Heart right ventricle (tissue), 16 donors: ENCODE measurements at places on chromosomes 2 and 18.
A peak's percentile ranks its signal among the peaks of the same experiment; 100 is the strongest.

GRCh38 chr2:12831016-12831415 is 114.3 kb downstream of the TRIB2 start:
- no peak for DNase-seq
- H3K27me3 ChIP-seq, result no peaks in the 10 kb centered on the region
- no peaks in the 10 kb centered on the region for H3K36me3 ChIP-seq
- H3K4me3 ChIP-seq, result no peak overlapping the region

DNA sequence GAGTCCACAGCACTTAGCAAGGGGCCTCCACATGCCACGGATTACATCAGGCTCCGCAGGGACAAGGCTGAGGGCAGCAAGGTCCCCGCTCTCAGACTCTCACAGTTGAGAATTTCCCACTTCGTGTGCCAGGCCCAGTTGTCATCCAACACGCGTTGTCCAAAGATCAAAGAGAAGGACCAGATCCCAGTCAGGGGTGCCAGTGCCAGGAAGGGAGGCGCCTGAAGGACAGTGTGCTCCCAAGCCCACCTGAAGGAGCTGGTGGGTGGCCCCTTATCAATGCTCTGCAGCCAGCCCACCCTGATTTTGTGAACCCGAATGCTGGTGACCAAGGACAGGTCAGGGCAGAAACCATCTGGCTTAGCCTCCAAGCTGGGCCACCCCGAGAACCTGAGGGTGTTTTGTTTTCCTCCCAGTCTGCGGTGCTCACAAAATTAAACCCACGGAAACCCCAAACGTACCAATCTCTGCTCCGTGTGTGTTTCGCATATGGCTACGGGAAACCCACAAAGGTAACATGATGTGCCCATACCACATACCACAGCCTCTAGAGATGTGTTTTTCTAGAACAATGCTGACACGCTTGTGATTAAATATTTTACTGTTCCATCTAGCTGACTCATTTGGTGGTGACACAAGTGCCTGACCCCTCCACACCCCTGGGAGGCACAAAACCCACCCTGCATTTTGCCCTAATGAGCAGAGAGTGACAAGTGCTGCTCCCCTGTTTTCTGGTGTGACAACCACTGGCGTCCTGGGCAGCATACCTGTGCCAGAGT is 24.5 kb downstream of the CRACDL start:
- H3K36me3 ChIP-seq, result no peaks in the 10 kb centered on the region
- DNase-seq, result no peak
- no peak overlapping the region for H3K27ac ChIP-seq
- H3K4me1 ChIP-seq, result peaks cover 11% of the 10 kb centered on the region
- H3K27me3 ChIP-seq, result peaks cover 16% of the 10 kb centered on the region

GRCh38 chr2:240959214-240959940 is 39.0 kb upstream of the SNED1 start:
- peaks cover 5% of the 10 kb centered on the region for H3K27me3 ChIP-seq
- H3K36me3 ChIP-seq, result no peaks in the 10 kb centered on the region
- DNase-seq, result no peak

- H3K4me1 ChIP-seq, result peaks cover 19% of the 10 kb centered on the region
- H3K4me3 ChIP-seq, result no peak overlapping the region
- H3K27ac ChIP-seq, result no peak overlapping the region
These were observed 151.7 kb downstream of the ARHGAP28 start for GRCh38 chr18:6881034-6881820.

GRCh38 chr18:4256766-4257417 is 198.2 kb downstream of the DLGAP1 start:
- no peak overlapping the region for H3K27ac ChIP-seq
- H3K27me3 ChIP-seq, result no peaks in the 10 kb centered on the region
- H3K36me3 ChIP-seq, result no peaks in the 10 kb centered on the region
- no peaks in the 10 kb centered on the region for H3K4me1 ChIP-seq
- no peak overlapping the region for H3K4me3 ChIP-seq

DNA sequence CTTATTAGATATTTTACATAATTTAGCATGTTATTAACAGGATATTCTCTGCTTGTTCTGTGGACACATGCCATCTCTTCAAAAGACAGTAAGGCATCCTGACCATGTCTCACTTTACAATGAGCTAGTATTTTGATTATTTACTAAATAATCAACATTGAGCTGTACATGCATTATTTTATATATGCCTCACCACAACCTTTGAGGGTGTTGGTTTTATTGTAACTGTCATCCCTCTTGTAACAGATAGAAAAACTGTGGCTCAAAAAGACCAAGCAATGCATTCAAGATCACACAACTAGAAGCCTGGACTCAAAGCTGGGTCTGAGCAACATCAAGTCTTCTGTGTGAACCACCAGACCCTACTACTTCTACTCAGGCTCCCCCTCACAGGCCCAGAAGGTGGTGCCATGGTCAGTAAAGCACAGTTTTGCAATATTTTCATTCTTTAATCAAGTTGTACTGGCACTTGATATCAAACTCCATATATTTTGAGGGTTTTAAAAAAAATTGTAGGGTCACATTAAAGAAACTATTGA is 105.1 kb upstream of the ARL5A start:
- H3K27ac ChIP-seq, result no peak overlapping the region
- DNase-seq, result no peak
- H3K4me3 ChIP-seq, result no peak overlapping the region
- H3K4me1 ChIP-seq, result peaks cover 1% of the 10 kb centered on the region
- no peaks in the 10 kb centered on the region for H3K27me3 ChIP-seq

GRCh38 chr2:198282061-198282460 is 477.7 kb downstream of the PLCL1 start:
- no peak overlapping the region for H3K4me3 ChIP-seq
- peaks cover 7% of the 10 kb centered on the region for H3K27me3 ChIP-seq
- no peaks in the 10 kb centered on the region for H3K4me1 ChIP-seq
- no peaks in the 10 kb centered on the region for H3K36me3 ChIP-seq
- DNase-seq, result no peak

DNA sequence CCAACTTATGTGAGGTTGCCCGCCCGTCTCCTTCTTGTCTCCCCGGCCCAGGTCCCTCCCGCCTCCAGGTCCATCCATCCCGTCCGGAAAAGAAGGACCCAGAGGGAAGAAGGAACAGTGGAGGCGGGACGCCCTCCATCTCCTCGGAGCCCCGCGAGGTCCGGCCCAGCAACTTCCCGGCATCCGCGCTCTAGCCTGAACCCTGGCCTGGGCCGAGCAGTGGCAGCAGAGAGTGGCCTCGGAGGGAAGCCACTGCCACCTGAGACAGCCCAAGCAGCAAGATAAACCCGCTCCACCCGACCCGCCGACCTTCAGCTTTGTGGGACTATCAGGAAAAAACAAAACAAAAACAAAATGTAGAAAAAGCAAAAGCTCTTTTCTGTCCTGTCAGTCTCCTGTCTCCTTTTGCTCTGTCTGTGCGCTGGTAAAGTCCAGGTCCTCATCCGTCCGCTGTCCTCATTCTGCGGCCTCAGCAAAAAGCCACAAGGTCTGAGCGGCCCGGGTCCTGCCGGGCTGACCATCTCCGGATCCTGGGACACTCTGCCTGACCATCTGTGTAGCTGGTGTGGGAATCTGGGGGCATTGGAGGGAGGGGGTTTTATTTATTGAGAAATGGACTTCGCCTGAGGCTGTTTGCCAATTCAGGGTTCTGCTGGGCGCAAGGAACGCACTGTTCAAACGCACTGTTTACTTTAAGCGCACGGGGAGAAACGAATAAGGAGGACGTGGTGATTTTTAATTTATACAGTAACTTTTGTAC is 3.1 kb downstream of the DLX1 start:
- H3K4me1 ChIP-seq, result peaks cover 10% of the 10 kb centered on the region
- peaks cover 100% of the 10 kb centered on the region for H3K27me3 ChIP-seq
- no peak overlapping the region for H3K27ac ChIP-seq

- H3K27me3 ChIP-seq, result no peaks in the 10 kb centered on the region
- DNase-seq, result no peak
- no peak overlapping the region for H3K27ac ChIP-seq
- H3K36me3 ChIP-seq, result no peaks in the 10 kb centered on the region
These were observed 447.4 kb upstream of the TRIB2 start for GRCh38 chr2:12269041-12269972.

DNA sequence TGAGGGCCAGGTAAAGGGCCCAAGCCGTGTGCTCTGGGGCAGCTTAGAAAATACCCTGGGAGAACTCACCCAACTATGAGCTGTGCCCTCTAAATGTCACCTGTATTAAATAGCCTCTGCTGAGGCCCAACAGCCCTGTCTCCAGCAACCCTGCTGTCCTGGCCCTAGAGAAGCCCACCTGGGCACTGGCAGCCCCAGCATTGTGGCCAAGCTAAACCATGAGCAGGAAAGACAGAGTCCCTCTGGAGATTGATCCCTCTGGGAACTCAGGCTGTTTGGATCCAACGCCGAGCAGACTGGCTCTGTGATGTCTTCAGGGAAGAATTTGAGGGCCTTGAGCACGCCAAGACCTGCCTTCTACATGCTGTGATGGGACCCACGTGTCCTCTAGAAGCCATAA is 126.5 kb downstream of the TTC32 start:
- no peak overlapping the region for H3K27ac ChIP-seq
- no peaks in the 10 kb centered on the region for H3K36me3 ChIP-seq
- H3K4me3 ChIP-seq, result no peak overlapping the region
- DNase-seq, result no peak

- no peaks in the 10 kb centered on the region for H3K27me3 ChIP-seq
- no peak overlapping the region for H3K27ac ChIP-seq
- DNase-seq, result no peak
These were observed 388.3 kb downstream of the CTNNA2 start for GRCh38 chr2:79901161-79901560.

DNA sequence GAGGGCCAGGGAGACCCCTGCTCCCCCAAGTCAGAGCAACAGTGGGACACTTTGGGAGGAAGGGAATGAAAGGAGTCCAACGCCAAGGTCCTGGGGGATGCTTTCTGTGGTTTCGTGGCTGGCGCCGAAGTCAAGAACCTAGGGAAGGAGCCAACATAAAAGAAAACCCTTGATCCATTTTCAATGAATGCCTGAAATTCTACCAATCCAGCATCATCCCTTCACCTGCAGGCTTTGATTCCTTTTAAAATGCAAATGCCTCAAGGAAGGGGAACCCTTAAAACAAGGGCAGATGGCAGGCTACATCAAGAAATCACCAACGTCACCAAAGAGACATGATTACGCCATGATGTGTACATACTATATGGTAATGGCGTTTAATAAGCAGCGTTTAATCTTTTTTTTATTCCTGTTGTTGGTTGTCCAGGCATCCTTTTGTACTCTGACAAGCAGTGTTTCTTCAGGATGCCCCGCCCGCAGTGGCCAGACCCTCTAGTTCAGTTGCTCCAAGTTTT is 123.3 kb upstream of the SLC1A4 start:
- H3K27ac ChIP-seq, result peak overlapping the region; percentile 96
- H3K27me3 ChIP-seq, result no peaks in the 10 kb centered on the region
- H3K4me3 ChIP-seq, result peak overlapping the region; percentile 99
- no peak for DNase-seq
- peaks cover 8% of the 10 kb centered on the region for H3K4me1 ChIP-seq
- H3K36me3 ChIP-seq, result no peaks in the 10 kb centered on the region
